Activated naive CD8-positive, alpha-beta T cell treated with anti-CD3 and anti-CD28 coated beads, Interleukin-2, amount 10 ng/mL, durations not matched to agents 7 days and 5 days (primary cell): ENCODE measurements at places on chromosomes 11 and 22. TPM values are rescaled to one million over a fixed set of nuclear protein-coding genes. Genes with fewer than 3 reads are reported as not detected.

The OR6T1 gene
- not detected for total RNA-seq

The HORMAD2 gene
- total RNA-seq, result 0.14 TPM

The PGA5 gene
- total RNA-seq, result not detected

The FOXRED1 gene
- total RNA-seq, result 38.5 TPM

The JAM3 gene
- 21.1 TPM for total RNA-seq

- H3K36me3 ChIP-seq, result no peaks in the 10 kb centered on the region
- no peak for DNase-seq
- H3K4me3 ChIP-seq, result no peak overlapping the region
- no peak overlapping the region for H3K27ac ChIP-seq
These were observed 80.0 kb downstream of the C11orf91 start for GRCh38 chr11:33620423-33621171.

GRCh38 chr11:122181372-122181771 lies 65.4 kb upstream of the BLID start:
- H3K27ac ChIP-seq, result no peak overlapping the region
- no peak overlapping the region for H3K4me3 ChIP-seq
- H3K4me1 ChIP-seq, result no peaks in the 10 kb centered on the region
- DNase-seq, result no peak
- no peaks in the 10 kb centered on the region for H3K36me3 ChIP-seq
- peaks cover 2% of the 10 kb centered on the region for H3K27me3 ChIP-seq

GRCh38 chr11:3222003-3222855 lies 3.6 kb upstream of the MRGPRG start:
- no peak overlapping the region for H3K4me3 ChIP-seq
- peaks cover 5% of the 10 kb centered on the region for H3K4me1 ChIP-seq
- DNase-seq, result peak; percentile 21
- peaks cover 8% of the 10 kb centered on the region for H3K27me3 ChIP-seq

GRCh38 chr11:11427542-11427941 lies 74.5 kb upstream of the CSNK2A3 start:
- no peak overlapping the region for H3K4me3 ChIP-seq
- no peaks in the 10 kb centered on the region for H3K4me1 ChIP-seq
- no peak overlapping the region for H3K27ac ChIP-seq
- no peak for DNase-seq
- H3K27me3 ChIP-seq, result no peaks in the 10 kb centered on the region

DNA sequence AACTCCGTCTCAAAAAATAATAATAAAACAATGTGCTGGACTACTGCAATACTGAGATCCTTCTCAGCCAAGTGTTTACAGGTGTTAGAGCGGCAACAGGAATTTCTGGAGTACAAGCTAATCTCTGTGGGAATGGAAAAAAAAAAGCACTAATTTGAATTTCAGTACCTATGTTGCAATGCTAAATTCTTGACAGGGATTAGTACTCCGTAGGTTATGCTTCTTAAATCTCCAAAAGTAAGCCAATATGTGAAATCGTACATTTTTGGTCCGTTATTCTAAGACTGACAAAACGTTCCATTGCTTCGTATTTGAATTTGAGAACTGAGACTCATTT lies 1.1 kb downstream of the ATL3 start:
- no peaks in the 10 kb centered on the region for H3K27me3 ChIP-seq
- H3K4me3 ChIP-seq, result peak overlapping the region; percentile 89
- peaks cover 23% of the 10 kb centered on the region for H3K4me1 ChIP-seq
- no peak for DNase-seq
- H3K27ac ChIP-seq, result peak overlapping the region; percentile 58

DNA sequence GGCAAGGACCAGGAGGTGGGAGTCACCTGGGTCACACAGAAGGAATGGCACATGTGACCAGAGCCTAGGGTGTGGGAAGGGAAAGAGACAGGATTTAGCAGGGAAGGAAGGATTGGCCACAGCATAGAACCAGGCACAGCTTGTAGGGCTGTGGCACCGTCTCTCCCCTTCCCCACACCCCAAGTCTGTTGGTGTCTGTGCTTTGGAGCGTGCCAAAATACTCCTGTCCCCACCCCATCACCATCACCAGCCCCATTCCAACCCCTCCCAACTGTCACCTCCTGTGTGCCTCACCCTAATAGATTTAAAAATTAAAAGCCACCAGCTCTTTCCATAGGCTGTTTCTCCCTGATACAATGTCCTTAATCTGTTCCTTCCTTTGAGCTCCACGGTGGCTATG lies 18.2 kb downstream of the SGSM1 start:
- no peaks in the 10 kb centered on the region for H3K27me3 ChIP-seq
- no peaks in the 10 kb centered on the region for H3K36me3 ChIP-seq
- H3K4me3 ChIP-seq, result no peak overlapping the region

DNA sequence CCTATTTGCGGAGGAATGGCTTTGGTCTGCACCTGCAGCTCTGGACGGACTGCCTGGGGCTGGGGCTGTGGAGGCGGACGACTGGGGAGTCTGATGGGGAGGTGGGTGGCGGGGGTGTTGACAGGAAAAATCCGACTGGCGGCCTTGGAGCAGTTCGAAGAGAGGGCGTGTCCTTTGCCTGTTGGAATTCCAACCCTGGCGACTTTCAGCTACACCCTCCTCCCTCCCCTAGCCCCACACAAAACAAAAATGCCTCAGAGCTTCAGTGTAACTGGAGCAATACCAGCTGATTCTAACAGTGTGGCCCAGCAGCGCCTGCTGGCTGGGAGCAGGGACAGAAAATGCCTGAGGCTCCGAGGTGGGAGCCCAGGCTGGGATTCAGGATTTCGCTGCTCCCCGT lies 85.4 kb downstream of the ATXN10 start:
- H3K27me3 ChIP-seq, result no peaks in the 10 kb centered on the region
- H3K27ac ChIP-seq, result no peak overlapping the region

- DNase-seq, result no peak
- no peaks in the 10 kb centered on the region for H3K27me3 ChIP-seq
- H3K4me1 ChIP-seq, result no peaks in the 10 kb centered on the region
- H3K4me3 ChIP-seq, result no peak overlapping the region
- no peaks in the 10 kb centered on the region for H3K36me3 ChIP-seq
These were observed 856.4 kb downstream of the LRRC4C start for GRCh38 chr11:40602866-40603552.

DNA sequence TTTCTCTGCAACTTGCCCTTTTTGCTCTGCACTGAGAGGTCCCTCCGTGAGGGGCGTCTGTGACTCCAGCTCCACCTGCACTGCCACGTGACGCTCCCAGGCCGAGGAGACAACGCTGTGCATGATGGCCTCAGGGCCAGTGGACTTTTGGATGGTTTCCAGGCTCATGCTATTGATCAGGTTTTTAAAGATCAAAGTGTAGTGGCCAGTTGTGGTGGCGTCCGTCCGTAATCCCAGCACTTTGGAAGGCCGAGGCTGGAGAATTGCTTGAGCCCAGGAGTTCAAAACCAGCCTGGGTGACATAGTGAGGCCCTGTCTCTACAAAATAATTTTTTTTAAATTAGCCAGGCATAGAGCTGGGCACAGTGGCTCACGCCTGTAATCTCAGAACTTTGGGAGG lies 16.1 kb downstream of the RPL3 start:
- H3K36me3 ChIP-seq, result peaks cover 2% of the 10 kb centered on the region
- no peak for DNase-seq
- H3K27me3 ChIP-seq, result peaks cover 22% of the 10 kb centered on the region
- no peak overlapping the region for H3K27ac ChIP-seq

DNA sequence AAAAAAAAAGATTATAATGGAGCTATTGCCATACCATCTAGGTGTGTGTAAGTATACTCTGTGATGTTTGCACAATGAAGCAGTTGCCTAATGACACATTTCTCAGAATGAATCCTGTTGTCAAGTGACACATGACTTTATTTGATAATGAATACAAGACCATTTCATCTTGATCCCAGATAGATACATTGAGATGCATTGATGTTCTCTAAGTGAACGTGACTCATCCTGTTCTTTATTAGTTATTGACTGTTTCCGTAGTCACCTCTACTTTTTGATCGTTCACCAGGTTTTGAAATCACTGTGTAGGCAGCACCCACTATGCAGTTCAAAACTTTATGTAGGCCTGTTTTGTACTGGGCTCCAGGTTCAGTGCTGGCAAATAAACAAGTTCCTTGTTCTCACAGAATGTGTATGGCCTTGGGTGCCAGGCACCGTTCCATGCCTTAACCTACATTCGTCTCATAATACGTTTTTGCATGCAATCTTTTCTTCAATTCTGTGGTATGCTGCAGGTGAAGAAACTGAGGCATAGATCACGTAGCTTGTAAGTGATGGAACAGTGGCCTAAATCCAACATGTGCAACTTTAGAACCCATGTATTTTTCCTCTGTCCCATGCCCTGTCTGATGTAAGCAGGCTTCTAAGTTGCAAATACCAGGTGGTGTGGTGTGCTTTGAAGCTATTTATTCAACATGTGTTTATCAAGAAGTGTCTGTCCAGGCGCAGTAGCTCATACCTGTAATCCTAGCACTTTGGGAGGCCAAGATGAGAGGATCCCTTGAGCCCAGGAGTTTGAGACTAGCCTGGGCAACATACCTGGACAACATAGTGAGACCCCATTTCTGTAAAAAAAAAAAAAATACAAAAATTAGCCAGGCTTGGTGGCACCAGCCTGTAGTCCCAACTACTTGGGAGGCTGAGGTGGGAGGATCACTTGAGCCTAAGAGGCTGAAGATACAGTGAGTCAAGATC lies 10.4 kb downstream of the SREBF2 start:
- peaks cover 30% of the 10 kb centered on the region for H3K4me1 ChIP-seq
- H3K36me3 ChIP-seq, result peaks cover 19% of the 10 kb centered on the region
- no peaks in the 10 kb centered on the region for H3K27me3 ChIP-seq
- H3K27ac ChIP-seq, result no peak overlapping the region

GRCh38 chr22:27220339-27220738 lies 563.0 kb downstream of the MIAT start:
- no peak for DNase-seq
- H3K36me3 ChIP-seq, result no peaks in the 10 kb centered on the region
- H3K27me3 ChIP-seq, result peaks cover 8% of the 10 kb centered on the region
- no peaks in the 10 kb centered on the region for H3K4me1 ChIP-seq
- H3K27ac ChIP-seq, result no peak overlapping the region
- no peak overlapping the region for H3K4me3 ChIP-seq

DNA sequence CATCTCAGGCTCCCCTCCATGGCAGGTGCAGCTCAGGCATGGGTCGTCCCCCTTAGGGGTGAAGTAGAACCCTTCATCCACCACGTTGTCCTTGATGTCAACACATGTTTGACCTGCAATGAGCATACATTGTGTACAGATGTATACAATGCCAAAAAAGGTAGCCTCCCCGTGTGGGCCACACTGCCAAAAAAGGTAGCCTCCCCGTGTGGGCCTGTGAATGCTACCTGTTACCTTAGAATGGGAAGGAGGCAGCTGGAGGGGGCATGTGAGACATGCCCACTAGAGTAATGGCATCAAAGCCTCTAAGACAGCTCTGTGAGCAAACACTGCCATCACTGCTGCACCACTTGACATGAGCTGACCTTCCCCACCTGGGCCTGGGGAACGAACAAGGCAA lies 73.7 kb downstream of the DGCR2 start:
- H3K27ac ChIP-seq, result no peak overlapping the region
- no peak overlapping the region for H3K4me3 ChIP-seq
- peaks cover 2% of the 10 kb centered on the region for H3K4me1 ChIP-seq
- no peaks in the 10 kb centered on the region for H3K27me3 ChIP-seq
- DNase-seq, result peak; percentile 15

DNA sequence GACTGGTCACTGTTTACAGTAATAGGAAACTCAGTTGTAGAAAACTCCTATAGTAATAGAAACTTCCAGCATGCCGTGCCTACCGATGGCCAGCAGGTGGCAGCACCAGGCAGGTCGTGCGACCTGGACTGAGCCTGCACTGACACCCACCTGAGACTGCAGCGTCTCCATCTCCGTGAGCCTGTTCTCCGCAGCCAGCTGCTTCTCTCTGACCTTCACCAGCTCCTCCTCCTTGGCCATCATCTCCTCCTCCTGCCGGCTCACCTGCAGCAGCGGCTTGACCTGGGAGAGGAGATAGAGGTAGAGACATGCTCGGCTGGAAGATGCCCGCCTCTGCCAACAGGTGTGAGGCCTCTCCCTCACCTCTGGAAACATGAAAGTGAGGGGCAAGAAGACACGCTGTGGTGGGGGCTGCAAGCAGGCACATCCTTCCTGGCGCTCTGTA lies 48.5 kb downstream of the APOL1 start:
- peak; percentile 87 for DNase-seq
- H3K27me3 ChIP-seq, result no peaks in the 10 kb centered on the region
- no peak overlapping the region for H3K4me3 ChIP-seq
- H3K27ac ChIP-seq, result peak overlapping the region; percentile 56
- H3K36me3 ChIP-seq, result peaks cover 19% of the 10 kb centered on the region

- H3K4me3 ChIP-seq, result no peak overlapping the region
- H3K27me3 ChIP-seq, result peaks cover 12% of the 10 kb centered on the region
- H3K4me1 ChIP-seq, result peaks cover 1% of the 10 kb centered on the region
- no peak overlapping the region for H3K27ac ChIP-seq
- DNase-seq, result no peak
These were observed 14.8 kb upstream of the TSPAN18 start for GRCh38 chr11:44711787-44712608.

DNA sequence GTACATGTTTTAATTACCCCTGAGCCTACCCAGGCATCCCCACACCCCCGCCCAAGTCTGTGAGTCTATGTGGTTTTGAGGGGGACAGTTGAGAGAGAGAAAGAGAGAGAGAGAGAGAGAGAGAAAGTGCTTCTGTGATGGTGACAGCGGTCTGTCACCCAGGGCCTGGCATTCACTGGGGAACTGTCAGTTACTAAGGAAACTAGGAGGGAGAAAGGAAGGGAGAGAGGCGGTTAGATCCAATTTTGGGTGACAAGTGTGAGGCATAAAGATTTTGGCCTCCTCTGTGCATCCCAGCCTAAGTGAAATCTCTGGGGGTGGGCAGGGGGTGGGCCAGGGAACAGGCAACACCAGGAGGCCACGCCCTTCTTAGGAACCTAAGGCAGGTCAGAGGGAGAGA lies 498.3 kb downstream of the BUD13 start:
- no peak overlapping the region for H3K4me3 ChIP-seq
- no peaks in the 10 kb centered on the region for H3K36me3 ChIP-seq
- no peaks in the 10 kb centered on the region for H3K4me1 ChIP-seq
- H3K27me3 ChIP-seq, result peaks cover 2% of the 10 kb centered on the region

DNA sequence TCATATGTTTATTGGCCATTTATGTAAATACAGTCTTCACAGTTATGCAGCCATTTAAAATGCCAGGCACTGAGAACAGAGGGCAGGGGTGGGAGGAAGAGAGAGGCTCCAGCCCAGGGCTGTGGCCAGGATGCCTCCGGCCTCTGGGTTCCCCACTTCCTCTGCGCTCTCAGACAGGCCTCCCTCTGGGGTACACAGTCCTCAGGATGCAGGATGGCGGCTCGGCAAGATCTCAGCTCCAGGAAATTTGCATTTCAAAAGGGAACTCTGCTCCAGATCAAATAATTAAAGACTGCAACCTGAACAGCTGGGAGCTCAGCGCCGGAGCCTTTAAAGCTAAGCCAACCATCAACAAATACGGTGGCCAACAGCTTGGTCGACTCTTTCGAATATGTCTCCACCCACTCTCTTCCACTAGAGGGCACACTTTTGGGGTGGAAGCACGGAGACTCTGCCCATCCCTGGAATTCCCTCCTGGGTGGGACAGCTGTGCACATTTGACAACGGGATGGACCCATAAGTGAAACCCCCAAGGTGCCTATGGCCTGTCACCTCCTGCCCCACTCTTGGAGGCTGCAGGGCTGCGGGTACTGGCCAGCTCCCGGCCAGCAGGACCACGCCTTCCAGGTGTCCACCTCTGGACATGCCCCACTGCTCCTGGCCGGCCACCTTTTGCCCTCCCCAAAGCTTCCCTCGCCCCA lies 1044.7 kb downstream of the BRD1 start:
- no peak overlapping the region for H3K4me3 ChIP-seq
- H3K4me1 ChIP-seq, result no peaks in the 10 kb centered on the region
- DNase-seq, result no peak
- H3K27me3 ChIP-seq, result no peaks in the 10 kb centered on the region
- H3K27ac ChIP-seq, result no peak overlapping the region

- peaks cover 6% of the 10 kb centered on the region for H3K27me3 ChIP-seq
- no peak overlapping the region for H3K4me3 ChIP-seq
- DNase-seq, result no peak
These were observed 147.9 kb upstream of the PLET1 start for GRCh38 chr11:112408517-112408916.
